Esophagus mucosa (tissue), 1 donor: ENCODE measurements at places on chromosomes 16 and 17.

DNA sequence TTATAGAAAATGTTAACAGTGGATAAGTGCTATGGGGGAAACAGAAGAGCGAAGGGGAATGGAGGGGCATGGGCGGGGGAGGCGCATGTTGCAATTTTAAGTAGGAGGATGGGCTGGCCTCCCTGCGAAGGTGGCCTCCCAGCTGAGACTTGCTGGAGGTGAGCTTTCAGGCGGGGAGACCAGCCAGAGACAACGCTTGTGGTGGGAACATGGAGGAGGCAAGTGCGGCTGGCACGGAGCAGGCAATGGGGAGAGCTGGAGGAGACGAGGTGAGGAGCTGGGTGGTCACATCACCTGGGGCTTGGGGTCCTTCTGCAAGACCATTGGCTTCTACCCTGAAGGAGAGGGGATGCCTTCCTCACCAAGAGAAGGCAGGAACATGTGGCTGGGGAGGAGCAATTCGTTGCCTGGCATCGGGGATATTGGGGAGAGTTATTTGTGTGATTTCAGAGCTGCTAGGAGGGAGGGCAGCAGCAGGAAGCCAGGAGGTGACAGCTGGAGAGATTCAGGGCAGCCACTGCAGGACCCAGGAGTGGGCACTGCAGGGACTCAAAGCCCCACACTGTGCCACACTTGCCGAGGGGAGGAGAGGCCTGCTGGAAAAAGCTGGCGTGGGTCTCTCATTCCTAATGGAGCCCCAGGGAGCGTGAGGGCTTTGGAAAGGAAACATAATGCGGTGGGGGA lies 34.4 kb downstream of the PMFBP1 start:
- no peak for ATAC-seq

GRCh38 chr16:81313701-81314602 lies 810 bp upstream of the GAN start:
- no peak for ATAC-seq

DNA sequence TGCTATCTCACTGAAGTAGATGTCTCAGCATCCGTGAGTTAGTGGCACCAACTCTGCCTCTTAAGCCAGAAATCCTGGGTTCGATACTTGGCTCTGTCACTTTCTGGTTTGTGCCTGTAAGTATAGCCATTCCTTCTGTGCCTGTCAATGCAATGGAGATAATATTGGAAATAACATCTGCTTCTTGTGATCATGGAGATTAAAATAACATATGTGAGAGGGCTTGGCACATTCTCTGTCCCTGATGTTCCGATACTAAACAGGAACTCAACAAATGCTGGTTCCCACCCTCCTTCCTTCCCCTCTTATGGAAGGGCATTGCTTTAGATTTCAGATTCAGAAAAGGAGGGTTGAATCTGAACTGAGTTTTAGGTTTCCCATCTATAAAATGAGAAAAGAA lies 39.8 kb downstream of the TBX4 start:
- ATAC-seq: no peak

DNA sequence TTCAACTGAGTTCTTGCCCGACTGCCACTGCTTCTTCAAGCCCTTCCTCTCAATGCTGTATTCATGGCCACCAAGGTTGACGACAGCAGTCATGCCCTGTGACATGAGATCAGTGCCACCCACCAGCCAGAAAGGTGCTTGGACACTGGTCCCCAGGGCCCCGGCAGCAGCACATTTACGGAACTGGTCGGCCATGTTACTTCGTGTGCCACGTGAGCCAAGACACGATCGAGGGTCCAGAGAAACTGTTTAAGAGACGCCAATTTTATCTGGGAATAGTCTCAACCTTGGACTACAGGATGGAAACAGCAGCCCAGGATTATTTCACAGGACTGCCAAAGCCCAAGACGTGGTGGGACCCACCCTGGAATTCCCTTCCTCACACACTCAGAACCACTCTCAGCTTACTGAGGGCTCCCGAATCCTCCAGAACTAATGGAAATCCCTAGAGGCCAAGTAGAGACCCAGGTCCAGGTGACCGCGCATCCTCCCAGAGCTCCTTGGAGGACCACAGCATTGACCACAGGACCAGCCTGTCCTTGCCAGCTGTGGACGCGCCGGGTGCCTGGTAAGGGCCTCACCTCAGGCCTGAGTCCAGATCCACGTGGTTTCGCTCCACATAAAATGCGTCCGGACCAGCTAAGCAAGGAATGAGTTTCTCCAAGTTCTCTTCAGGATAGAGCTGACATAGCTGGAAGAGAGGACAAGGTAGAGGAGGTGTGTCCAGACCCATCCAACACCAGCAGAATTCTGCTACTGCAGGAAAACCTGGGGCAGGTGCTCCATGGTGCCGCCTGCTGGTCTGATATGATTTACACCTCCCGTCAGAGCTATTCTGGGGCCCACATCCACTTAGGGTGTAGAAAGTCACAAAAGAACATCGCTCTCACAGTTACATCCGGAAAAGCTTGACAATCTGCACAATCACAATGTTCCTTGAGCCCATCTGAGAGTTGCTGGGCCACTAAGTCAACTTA lies 28.2 kb downstream of the MAP1LC3B start:
- peak; percentile 51 for ATAC-seq

DNA sequence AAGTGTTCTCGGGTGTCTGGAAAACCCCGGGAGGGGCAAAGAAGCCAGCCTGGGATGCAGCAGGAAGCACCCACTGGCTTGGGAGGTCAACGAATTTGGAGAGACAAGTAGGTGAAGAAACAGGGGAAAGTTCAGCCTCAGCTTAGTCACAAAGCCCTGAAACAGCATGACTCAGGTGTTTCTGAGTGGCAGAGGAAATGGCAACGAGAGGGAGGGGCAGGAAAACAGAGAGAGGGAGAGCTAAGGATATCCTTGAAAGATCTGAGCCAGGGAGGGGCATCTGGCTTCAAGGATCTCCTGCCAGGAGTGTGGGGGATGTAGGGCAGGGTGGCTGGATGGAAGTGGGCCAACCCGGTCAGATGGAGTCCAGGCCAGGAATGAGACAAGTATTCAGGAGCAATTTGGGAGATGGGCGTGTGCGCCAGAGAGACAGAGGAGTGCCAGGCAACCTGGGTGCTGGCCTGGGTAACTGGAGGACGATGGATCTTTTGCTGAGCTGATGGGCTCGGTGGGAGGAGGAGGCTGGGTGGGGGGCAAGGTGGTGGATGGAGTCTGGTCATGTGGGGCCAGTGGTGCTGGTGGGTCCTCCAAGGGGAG lies 27.2 kb downstream of the ABCC3 start:
- ATAC-seq: peak; percentile 83

GRCh38 chr16:52773026-52773425 lies 226.1 kb upstream of the TOX3 start:
- no peak for ATAC-seq

GRCh38 chr17:57370037-57370581 lies 113.8 kb downstream of the MSI2 start:
- ATAC-seq: peak; percentile 67

DNA sequence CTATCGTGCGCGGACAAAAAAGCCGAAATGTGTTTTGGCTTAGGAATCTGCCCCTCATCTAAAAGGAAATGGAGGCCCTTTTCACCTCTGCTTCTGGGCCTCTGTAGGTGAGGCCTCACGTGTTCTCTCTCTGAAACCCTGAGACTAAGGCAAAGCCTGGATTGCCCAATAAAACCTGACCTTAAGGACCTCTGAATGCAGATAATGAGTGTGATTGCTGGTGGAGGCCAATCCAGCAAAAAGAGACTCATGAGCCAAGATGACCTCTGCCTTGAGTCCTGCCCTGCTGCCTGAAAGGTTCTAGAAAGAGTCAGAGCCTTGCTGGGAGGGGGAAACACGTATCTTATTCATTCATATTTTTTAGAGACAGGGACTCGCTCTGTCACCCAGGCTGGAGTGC lies 44.5 kb upstream of the ABR start:
- ATAC-seq: no peak

GRCh38 chr17:50841949-50842354 lies 6.6 kb downstream of the WFIKKN2 start:
- ATAC-seq: peak; percentile 67

- no peak for ATAC-seq
Measured at GRCh38 chr17:17783825-17784656, 52.7 kb downstream of the SREBF1 start.

DNA sequence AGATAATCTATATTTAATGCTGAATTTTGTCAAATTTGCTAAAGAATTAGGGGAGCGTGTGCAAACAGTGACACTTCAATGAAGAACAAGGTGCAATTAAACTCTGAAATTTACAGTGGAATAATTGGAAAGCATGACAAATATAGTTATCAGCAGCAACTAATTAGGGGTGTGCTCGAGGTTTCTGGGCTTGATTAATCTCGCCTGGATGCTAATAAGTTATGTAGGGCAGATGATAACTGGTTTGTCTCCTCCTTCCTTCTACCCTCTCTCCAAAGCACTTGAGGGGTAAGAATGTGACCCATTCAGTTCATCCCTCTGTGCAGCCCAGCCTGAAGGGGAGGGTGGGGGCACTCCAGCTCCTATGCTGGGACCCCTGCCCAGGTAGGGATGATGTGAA lies 21.9 kb downstream of the MRM1 start:
- ATAC-seq: no peak

DNA sequence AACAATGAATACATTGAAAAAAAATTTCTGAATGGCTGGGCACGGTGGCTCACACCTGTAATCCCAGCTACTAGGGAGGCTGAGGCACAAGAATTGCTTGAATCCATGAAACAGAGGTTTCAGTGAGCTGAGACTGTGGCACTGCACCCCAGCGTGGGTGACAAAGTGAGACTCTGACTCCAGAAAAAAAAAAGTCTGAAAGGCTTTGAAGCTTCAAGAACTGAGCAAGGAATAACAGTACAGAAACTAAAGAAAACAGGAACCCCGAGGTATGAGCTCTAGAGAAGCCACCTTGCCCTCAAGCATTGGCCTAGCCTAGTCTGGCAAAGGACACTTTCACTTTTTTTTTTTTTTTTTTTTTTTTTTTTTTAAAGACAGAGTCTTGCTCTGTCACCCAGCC lies 45.0 kb downstream of the TEX2 start:
- peak; percentile 44 for ATAC-seq

DNA sequence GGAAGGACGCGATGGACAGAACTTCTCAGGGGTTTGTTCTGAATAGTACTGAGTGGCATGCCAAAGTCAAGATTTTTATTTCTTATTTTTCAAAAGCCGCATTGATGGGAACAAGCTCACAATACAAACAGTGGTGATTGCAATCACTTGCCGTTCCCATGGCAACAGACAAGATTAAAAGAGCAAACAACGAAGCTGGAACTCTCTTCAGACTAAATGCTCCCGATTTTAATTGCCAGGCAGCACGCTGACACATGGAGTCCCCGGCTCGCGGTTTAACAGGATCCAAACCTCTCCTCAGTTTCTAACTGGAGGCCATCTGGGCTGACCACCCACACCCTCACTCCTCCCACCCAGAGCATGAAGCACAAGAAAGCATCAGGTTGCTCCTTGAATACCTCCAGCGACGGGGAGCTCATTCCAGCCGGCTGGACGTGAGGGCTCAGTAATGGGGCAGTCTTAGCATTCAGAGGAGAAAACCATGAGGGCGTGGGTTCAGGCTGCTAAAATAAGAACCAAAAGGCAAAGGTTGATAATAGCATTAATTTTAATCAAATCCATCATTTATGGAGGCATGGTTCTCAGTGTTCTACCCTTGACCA lies 41.5 kb downstream of the AIPL1 start:
- no peak for ATAC-seq
